ENCODE measurements at places on chromosomes 7 and 10. TPM values are rescaled to one million over a fixed set of nuclear protein-coding genes. Genes with fewer than 3 reads are reported as not detected.

PRLHR gene
- total RNA-seq: not detected

SPDYE16 gene
- 0.12 TPM for total RNA-seq

BLNK gene
- total RNA-seq: not detected

ADARB2 gene
- not detected for total RNA-seq

ACSL5 gene
- 0.22 TPM for total RNA-seq

KLLN gene
- total RNA-seq: 0.33 TPM

All from uterine smooth muscle cell (primary cell).